ENCODE measurements at places on chromosomes 1 and 21.

DNA sequence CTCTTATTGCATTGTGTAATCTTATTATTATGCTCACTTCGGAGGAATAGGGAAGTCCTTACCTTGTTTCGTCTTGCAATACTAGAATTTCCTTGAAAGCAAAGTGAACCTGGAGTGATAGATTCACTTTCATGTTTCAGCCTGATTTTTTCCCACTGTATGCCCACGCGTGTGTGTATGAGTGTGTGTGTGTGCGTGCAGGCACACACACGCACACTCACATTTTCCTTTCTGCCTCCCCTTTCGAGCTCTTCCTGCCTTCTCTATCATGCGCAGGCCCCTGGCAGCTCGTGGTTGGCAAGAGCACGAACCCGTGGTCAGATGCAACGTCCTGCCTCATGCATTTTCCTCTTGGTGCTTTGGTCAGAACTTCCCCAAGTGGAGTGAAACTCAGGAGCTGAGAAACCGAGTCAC is at the start of gene GCSAML:
Gene GCSAML (plus strand): TSS at position 366 of the 414 bp plus-strand sequence. CDS start 58 bp downstream, outside the sequence.
- no peak for DNase-seq

- no peak for DNase-seq
These were observed 5.0 kb upstream of the RGS18 start for GRCh38 chr1:192153276-192153675.

- DNase-seq: no peak
These were observed 1.3 kb upstream of the SPRR3 start for GRCh38 chr1:153000294-153000693.

- no peak for DNase-seq
These were observed 12.4 kb downstream of the TRIM62 start for GRCh38 chr1:33169290-33170055.

- no peak for DNase-seq
These were observed 151.2 kb downstream of the OMA1 start for GRCh38 chr1:58395355-58395754.

GRCh38 chr1:188270497-188270896 is 1441.7 kb downstream of the PLA2G4A start:
- DNase-seq: no peak

- no peak for DNase-seq
These were observed 68.3 kb upstream of the GJB5 start for GRCh38 chr1:34686531-34686930.

GRCh38 chr1:8373581-8374241 is 55.8 kb downstream of the SLC45A1 start:
- no peak for DNase-seq

GRCh38 chr1:29238620-29239002 is 2.3 kb downstream of the PTPRU start:
- no peak for DNase-seq

DNA sequence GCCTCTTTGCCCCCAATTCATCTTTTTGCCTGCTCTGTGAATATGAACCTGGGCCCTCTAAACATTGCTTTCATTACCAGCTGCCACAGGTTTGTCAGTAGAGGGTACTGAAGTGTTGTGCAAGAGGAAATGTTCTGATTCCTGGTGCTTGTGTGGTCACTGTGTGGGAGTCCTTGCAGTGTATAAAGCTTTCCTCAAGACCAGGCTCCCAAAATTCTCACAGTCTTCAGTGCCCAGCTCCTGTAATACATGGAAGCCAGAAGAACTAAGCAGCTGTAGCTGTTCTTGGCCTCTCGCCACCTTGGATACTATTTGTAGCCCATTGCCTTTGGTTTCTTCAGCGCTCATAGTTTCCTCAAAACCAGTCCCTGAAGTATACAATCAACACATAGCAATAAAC is 1046.2 kb downstream of the BRINP3 start:
- no peak for DNase-seq

DNA sequence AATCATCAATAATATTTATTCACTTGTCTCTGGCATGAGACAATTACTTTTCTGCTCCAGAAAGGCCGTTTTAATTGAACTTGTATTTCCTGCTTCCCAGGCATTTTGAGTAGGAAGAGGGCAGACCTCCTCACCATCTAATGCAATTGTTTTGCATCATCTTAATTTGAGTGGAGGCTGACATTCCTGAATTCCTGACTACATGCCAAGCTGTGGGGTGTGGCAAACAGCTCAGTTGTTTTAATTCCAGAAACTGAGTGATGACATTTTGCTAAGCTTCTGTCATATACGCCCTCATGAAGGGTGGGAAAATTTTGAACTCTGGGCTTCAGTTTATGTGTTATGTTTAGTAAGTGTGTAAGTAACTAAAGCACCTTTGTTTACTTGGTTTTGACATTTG is 125.4 kb upstream of the USP25 start:
- DNase-seq: no peak

GRCh38 chr1:156484480-156485058 is 16.0 kb downstream of the MEF2D start:
- DNase-seq: no peak

GRCh38 chr1:78385744-78386462 is 104.9 kb upstream of the PTGFR start:
- DNase-seq: no peak

DNA sequence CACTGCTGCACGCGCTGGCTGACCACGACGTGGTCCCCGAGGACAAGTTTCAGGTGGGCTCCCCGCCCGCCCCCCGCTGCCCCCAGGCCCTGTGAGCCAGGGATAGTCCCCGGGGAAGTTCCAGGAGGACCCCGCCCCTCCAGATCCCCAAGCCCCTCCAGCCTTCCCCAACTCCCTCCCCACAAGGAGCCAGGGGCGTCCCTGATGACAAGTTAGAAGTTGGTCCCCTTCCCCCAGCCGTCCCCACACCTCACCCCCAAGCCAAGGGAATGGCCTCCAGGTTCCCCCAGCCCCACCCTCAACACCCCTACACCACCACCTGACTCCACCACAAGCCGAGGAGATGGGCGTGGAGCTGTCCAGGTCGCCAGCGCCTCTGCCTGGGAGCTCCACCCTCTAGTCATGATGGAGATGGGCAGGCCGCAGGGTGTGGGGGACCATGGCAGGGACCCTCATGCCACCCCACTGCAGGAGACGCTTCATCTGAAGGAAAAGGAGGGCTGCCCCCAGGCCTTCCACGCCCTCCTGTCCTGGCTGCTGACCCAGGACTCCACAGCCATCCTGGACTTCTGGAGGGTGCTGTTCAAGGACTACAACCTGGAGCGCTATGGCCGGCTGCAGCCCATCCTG is 525 bp downstream of the AIRE start:
- DNase-seq: no peak

DNA sequence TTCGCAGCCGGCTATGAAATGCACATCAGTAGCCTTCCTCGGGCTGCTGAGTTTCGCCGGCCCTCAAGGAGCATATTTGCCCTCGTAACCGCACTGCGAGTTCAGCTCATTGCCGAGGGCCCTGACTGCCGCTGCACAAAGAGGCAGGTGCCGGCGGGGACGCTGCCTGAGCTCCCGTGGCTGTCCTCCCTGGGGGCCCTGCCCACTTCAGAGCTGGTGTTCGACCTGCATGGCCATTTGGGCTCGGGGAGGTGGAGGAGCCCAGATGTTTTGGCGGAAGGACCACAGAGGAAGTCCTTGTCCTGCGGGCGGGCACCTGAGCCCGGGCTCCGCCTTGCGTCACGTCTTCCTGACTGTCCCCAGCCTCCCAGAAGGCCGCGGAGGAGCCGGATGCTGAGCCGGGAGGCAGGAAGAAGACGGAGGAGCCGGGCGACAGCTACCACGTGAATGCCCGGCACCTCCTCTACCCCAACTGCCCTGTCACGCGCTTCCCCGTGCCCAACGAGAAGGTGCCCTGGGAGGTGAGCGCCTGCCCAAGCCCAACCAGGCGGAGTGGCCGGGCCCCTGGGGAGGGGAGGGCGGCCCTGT is 29.9 kb upstream of the LRRC3 start:
- no peak for DNase-seq

GRCh38 chr21:43361127-43361492 is 65.8 kb downstream of the SIK1 start:
- no peak for DNase-seq

GRCh38 chr1:228305721-228306152 is 97.9 kb downstream of the OBSCN start:
- no peak for DNase-seq

DNA sequence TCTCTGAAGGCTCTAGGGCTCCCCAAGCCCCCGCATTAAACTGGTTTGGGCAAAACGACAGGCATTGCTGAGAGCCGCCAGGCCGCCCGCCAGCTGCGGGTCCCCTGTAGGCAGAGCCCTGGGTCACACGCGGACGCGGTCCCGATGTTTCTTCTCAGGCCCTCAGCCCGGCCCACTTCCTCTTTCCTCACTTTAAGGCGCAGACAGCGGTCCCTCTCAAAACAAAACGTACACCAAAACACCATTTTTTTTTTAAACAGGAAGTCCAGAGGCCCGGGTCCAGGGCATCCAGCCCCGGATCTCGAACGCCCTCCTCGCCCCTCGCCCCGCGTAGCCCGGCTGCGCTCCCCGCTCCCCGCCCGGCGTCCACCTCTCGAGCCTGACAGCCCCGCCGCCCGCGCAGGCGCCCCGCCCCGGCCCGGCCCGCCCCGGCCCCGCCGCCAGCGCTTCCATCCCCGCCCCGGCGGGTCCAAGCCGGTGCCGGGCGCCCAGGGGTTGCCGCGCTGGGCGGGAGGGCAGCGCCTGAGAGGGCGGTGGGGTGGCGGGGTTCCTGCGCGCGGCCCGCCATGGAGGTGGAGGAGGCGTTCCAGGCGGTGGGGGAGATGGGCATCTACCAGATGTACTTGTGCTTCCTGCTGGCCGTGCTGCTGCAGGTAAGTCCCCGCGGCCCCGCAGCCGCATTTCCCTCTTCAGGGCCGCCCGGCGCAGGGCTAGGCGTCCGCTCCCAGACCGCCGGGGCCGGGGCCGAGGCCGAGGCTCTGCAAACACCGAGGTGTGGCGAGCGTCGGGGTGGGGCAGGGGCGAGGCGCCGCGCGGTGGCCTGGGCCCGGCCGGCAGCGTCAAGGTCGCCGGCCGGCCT is at the start of gene SLC22A15:
Gene SLC22A15 (plus strand): TSS at position 452 of the 859 bp plus-strand sequence. CDS start 115 bp downstream, at position 567.
- no peak for DNase-seq

GRCh38 chr1:206674745-206675175 is 9.9 kb upstream of the MAPKAPK2 start:
- no peak for DNase-seq

DNA sequence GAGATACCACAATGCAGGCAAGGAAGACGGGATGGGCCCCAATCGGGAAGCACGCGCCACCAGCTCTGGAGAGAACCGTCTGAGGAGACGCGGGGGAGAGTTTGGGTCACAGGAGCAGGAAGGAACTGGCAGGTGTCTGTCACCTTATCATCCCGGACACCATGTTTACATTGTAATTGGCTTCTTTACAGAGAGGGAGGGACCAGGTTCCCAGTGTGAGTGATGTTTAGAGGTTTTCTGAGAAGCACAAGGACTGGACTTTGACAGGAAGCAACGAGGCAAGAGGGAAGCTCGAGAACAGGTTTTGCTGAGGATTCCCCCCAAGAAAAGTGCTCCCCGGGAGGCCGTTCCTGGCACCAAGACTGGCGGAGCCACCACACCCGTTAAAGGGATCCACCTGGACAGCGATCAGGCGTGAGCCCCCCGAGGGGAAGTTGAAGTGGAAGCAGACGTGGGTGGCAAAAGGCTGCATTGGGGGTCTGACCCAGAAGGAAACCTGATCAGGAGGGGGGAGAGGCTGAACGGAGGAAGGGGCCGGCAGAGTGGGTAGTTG is 957 bp downstream of the EPS15 start:
- DNase-seq: no peak

- no peak for DNase-seq
These were observed 2.2 kb downstream of the PALMD start for GRCh38 chr1:99648107-99648506.

GRCh38 chr1:28758420-28758819 is 21.7 kb downstream of the YTHDF2 start:
- DNase-seq: no peak

GRCh38 chr1:232845406-232845955 is 40.3 kb downstream of the MAP10 start:
- DNase-seq: no peak

DNA sequence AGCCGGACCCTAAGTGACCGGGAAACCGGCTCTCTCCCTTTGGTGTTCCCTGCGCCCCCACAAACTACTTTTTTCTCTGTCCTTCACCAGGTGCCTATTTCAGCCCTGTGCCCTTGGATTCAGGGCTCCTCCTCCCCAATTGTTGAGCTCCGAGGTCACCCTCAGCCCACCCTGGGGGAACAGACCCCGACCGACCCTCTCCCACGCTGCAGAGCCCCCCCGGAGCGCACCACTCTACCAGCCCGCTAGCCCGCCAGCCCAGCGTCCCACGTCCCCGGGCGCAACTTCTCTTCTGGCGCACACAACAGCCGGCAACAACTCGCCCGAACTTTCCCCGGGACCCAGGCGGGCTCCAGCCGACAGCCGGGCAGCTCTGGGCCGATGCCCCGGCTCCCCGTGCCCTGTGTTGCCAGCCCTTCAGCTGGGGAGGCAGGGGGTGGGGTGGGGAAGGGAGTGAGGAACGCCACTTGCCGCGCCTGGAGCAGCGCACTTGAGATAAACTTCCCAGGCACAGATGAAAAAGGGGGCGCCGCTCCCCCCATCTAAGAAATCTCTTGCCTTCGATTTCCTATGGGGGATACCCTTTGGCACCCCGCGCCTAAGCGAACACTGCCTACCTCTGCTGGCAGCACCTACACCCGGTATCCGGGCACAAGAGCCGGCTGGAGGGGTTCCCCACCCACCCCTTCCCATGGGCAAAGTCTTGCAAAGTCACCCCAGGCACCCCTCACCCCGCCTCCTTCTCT is 997 bp downstream of the CASZ1 start:
- DNase-seq: no peak

- DNase-seq: peak; percentile 24
These were observed 20.6 kb downstream of the ESPN start for GRCh38 chr1:6445062-6445763.

DNA sequence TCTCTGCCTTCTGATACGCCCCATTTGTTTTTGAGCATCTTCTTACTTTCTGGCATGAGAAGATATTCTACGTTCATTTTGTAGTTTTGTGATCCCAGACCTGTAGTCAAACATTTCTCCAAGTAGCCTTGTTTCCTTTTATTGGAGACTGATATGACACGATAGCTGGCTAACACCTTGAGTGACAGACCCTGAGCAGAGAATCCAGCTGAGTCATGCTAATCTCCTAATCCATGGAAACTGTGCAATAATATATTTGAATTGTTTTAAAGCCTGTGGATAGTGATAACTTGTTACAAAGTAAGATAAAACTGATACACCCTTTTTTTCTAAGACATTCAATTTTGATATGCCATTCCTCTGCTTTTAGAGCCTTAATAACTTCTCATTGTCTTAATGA is 1.2 kb upstream of the IFI44L start:
- DNase-seq: no peak

DNA sequence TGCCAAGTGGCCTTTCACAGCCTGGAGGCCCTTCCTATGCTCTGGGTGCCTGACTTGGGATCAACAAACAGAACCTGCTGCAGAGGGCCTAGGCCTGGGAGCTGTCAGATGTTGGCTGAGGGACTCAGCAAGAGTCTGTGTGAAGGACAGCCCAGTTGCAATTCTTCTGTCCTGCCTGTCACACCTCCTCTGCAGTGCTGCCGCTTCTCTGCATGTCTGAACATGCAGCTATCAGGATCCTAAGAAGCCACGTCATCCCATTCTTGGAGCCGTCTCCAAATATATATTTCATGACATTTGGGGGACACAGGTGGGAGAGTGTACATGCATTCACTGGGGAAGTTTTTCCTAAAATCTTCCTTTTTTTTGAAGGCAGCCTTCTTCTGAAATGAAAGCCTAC is 8.6 kb downstream of the FCAMR start:
- DNase-seq: no peak
